ENCODE measurements at places on chromosomes 11 and 22.

DNA sequence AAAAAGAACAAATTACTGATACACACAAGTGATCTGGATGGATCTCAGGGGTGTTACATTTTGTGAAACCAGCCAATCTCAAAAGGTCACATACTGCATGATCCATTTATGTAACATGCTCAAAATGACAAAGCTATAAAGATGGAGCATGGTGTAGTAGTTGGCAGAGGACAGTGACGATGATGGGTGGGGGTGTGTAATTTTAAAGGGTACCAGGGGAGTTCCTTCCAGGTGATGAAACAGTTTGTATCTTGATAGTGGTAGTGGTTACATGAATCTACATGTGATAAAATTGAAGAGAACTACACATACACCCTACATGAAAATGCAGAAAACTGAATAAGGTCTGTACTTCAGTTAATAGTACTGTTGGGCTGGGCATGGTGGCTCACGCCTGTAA, 17.1 kb downstream of the TMEM184B start:
- DNase-seq: no peak

- no peak for DNase-seq
Observed at GRCh38 chr11:35675901-35676610, 13.5 kb downstream of the TRIM44 start.

DNA sequence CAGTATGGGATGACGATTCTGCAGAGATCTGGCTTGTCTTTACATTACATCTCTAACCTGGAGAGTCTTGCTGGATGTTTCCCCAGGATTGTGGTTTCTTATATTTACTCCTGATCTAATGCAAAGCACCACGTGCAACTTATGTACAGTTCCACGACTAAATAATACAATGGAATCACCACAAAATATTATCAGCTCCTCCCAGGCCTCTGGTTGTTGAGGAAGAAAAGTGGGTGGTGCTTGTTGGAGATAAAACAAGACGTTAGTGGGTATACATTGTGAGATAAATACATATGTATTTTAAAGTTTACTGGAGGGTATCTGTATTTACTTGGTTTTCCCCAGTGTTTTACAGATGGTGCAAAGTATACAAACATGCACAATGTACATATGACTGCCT, 569.7 kb downstream of the NTM start:
- DNase-seq: no peak

DNA sequence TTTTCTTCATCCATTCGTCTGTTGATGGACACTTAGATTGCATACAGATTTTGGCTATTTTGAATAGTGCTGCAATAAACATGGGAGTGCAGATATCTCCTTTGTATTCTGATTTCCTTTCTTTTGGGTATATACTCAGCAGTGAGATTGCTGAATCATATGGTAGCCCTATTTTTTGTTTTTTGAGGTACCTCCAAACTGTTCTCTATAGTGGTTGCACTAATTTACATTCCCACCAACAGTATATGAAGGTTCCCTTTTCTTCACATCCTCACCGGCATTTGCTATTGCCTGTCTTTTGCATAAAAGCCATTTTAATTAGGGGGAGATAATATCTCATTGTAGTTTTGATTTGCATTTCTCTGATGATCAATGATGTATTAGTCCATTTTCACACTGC, 96.1 kb downstream of the PRR5L start:
- no peak for DNase-seq

- DNase-seq: no peak
Observed at GRCh38 chr11:57457643-57458023, 2.7 kb upstream of the RTN4RL2 start.

DNA sequence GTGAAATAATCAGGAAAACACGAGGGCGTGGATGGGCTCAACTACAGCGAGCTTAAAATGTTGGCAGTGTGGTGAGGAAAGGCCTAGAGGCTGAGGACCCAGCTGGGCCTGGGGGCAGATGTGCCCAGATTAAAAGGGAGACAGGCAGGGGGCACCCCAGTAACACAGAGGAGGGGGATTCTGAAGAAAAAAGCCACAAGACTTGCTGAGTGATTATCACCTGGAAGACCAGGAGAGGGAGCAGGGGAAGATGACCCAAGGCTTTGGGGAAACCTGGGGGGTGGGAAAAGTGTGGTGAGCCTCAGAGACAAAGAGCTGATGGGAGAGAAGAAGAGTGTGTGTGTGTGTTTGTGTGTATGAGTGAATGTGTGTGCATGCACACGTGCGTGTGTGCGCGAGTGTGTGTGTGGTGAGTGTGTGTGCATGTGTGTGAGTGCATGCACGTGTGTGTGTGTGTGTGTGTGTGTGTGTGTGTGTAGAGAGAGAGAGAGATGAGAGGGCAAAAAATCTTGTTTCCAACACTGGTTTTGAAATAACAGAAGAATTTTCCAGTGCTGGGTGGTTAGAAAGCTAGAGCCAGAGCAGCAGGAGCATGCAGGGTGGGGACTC, 500.5 kb downstream of the BUD13 start:
- no peak for DNase-seq

GRCh38 chr11:128806506-128807261, 60.4 kb downstream of the KCNJ1 start:
- DNase-seq: no peak

GRCh38 chr11:96335388-96335787, 7.6 kb downstream of the MAML2 start:
- no peak for DNase-seq

DNA sequence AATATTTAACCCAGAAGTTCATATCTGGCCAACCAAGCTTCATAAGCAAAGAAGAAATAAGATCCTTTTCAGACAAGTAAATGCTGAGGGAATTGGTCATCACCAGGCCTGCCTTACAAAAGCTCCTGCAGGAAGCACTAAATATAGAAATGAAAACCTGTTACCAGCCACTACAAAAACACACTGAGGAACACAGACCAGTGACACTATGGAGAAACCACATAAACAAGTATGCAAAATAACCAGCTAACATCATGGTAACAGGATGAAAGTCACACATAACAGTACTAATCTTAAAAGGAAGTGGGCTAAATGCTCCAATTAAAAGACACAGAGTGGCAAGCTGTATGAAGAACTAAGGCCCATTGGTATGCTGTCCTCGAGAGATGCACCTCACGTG, 311.4 kb downstream of the DYNC2H1 start:
- no peak for DNase-seq

DNA sequence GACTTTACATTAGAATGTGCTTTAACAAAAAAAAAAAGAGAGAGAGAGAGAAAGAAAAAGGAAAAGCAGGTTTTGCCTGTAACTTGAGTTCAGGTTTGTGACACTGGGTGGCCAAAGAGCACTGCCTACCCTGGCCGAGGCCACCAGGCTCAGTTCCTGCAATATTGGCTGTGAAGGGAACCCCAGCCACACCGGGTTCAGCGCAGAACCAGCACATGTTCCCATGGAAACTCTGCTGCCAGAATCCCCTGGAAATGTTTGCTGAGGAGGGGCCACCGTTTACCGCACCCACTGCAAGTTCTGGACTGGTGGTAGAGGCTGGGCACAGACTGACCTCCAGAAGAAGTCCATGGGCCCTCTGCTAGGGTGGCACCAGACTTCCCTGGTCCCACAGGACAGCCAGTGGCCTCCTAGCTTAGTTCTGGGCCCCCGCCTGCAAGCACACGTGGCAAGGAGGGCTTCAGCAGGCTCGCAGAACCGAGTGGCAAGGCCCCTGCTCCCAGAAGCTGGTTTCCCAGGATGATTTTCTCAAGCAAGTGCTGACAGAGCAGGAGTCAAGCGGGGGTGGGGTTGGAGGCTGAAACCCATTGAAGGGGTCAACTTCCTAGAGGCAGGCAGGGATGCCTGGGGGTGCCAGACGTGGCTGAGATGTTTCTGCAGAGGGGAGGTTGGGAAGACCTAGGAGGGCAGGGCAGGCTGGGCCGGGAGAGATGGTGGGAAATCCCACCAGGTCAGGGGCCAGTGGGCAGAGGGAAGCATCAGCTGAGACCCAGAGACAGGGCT, 51.2 kb downstream of the NFAM1 start:
- DNase-seq: no peak

DNA sequence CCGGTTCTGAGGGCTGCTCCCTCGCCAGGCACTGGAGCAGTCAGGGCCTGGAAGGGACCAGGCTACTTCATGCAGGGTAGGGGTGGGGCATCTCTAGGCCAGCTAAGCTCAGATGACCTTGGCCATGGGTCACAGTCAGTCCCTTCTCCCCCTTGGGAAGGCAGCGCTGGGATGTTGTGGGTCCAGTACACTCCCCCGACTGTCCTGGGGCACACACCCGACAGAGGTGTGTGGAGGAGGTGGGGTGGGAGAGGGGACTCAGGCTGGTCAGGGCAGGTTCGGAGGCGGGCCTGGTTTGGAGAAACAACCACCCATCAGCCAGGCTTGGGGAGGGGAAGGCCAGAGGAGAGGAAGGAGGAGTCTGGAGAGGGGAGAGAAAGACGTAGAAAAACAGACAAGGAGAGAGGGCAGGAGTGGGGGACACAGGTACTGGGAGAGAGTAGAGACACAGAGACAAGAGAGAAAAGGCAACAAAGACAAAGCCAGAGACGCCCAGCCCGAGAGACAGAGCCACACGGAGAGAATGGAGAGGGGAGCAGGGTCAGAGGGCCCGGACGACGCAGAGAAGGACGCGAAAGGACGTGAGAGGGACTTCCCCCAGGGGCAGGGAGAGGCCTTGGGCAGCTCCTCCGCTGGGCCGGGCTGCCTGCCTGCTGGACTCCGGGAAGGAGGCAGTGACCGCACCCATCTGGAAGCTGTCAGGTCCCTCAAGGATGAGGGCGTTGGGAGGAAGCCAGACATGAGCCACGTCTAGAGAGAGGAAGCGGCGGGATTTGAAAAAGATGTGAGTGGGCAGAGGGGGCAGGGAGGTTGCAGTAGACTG, 30.6 kb upstream of the TSKU start:
- no peak for DNase-seq

- no peak for DNase-seq
Observed at GRCh38 chr11:10645212-10645795, 48.3 kb downstream of the IRAG1 start.

- no peak for DNase-seq
Observed at GRCh38 chr11:11268119-11268518, 84.9 kb downstream of the CSNK2A3 start.

DNA sequence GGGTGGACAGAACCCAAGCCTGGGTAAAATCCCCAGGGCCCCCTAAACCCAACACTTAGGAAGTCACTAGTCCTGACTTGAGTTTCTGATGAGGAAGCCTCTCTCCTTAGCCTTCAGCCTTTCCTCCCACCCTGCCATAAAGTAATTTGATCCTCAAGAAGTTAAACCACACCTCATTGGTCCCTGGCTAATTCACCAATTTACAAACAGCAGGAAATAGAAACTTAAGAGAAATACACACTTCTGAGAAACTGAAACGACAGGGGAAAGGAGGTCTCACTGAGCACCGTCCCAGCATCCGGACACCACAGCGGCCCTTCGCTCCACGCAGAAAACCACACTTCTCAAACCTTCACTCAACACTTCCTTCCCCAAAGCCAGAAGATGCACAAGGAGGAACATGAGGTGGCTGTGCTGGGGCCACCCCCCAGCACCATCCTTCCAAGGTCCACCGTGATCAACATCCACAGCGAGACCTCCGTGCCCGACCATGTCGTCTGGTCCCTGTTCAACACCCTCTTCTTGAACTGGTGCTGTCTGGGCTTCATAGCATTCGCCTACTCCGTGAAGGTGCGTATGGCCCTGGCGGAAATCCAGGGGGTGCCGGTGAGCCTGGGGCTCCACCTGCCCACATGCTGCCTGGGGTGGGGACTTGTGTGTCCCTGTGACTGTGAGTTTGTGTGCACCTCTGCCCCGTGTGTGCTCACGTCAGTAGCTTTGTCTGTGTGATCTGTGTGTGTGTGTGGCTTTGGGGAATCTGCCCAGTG, at the start of gene IFITM1:
Gene IFITM1 (plus strand): TSS at position 254 of the 767 bp plus-strand sequence. CDS start 131 bp downstream, at position 385.
- no peak for DNase-seq

GRCh38 chr22:23259916-23260644, 79.8 kb downstream of the BCR start:
- DNase-seq: no peak

DNA sequence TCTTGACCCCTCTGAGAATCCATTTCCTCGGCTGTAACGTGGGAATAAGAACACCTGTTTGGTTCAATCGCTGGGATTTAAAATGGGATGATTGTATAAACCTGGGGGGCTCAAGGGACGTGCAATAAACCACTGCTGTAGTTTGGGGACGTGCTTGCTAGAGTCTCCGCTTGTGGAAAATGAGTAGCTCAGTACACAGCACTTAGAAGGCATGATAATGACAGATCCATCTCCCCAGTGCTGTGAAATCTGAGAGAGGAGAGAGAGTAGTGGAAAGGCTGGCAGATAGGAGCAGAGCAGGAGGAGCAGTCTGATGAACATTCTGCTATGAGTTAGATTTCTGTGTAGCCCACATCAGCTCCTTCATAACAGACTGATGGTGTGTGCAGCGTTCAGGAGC, 256.5 kb downstream of the MN1 start:
- no peak for DNase-seq

DNA sequence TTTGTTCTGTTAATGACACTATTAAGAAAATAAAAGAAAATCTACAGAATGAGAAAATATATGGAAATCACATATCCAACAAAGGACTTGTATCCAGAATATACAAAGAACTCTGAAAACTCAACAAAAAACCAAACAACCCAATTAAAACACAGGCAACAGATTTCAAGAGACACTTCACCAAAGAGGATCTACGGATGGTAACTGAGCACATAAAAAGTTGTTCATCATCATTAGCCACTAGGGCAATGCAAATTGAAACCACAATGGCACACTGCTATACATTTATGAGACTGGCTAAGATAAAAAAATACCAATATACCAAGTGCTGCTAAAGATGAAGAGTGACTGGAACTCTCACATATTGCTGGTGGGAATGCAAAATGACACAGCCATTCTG, 34.5 kb upstream of the SLC25A1 start:
- DNase-seq: no peak

- no peak for DNase-seq
Observed at GRCh38 chr22:16987822-16988221, 20.2 kb downstream of the GAB4 start.

DNA sequence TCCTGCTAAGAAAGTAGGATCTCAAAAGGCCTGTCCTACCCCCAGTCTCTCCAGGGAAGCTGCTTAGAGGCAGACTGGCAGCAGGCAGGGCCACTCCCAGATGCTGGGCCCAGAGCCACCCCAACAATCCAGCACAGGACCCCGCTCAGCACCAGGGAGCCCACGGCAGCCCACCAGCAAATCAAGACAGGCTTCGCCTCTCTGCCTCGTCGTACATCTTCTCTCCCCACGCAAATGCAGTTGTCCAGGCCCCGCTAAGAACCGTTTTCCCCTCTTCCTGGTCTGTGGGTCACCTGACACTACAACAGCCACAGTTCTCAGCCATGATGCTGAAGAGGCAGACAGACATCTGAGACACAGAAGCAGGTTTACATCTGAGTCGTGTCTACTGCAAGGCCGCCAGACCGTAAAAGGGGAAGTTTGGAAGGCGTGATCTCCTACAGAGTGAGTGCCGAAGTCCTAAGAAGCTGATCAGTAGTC, 51.1 kb downstream of the IGSF9B start:
- no peak for DNase-seq

GRCh38 chr11:121467965-121468364, 15.2 kb upstream of the SORL1-AS1 start:
- peak; percentile 66 for DNase-seq

- DNase-seq: no peak
Observed at GRCh38 chr11:9509041-9509440, 48.2 kb downstream of the ZNF143 start.

GRCh38 chr11:9774591-9775397, 110.9 kb downstream of the SWAP70 start:
- no peak for DNase-seq

- no peak for DNase-seq
Observed at GRCh38 chr11:61814247-61814957, 2.4 kb downstream of the FADS1 start.

All from stimulated activated CD4-positive, alpha-beta T cell treated with anti-CD3 and anti-CD28 coated beads, Interleukin-2, amount 100 ng/mL, for 48 hours (primary cell).